Glomerular endothelial cell (primary cell): ENCODE measurements at places on chromosomes 3 and 15.
A peak's percentile ranks its signal among the peaks of the same experiment; 100 is the strongest.

DNA sequence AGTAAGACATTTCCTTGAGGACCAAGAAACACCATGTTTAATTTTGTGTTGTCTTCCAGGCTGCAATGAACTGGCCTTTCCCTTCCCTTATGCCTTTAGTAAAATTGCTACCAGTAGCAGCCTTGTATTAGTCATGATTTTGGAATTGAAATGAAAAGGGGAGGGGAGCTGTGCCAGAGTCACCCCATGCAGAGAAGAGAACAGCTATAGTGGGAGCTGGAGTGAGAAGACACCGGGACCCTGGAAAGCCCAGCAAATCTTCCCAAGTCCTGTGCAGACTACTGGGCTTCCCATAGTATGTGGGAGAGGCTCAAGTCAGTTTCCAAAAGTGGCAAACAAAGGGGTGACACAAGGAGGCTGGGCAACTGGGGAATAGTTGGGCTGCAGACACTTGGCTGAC, 178.5 kb downstream of the NR1D2 start:
- DNase-seq, result no peak

DNA sequence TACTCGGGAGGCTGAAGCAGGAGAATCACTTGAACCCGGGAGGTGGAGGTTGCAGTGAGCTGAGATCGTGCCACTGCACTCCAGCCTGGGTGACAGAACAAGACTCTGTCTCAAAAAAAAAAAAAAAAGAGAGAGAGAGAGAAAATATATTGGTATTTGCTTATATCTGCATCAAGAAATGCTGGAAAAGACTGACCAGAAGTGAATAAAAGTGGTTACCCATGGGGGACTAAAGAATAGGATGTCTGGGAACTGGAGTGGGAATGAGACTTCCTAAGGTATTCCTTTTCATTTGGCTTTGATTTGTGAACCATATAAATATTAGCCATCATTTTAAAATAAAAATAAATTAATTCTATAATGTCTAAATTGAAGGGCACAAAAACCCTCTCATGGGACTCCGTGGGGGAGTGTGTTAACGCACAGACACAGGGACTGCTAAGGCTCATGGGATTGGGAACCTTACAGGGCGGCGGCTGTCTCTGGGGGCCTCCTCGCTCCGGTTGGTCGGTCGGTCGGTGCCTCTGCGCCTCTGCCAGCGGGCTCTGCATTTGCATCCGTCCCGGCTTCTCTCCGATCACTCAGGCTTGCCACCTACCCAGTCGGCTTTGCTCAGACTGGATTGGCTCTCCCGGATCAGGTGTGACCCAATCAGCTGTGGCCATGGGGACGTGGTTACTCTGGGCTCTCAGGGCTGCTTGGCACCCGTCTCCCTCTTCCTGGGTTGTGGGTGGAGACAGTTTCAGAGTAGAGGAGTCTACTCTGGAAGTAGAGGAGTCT, 12.7 kb upstream of the TSPAN3 start:
- DNase-seq, result no peak

DNA sequence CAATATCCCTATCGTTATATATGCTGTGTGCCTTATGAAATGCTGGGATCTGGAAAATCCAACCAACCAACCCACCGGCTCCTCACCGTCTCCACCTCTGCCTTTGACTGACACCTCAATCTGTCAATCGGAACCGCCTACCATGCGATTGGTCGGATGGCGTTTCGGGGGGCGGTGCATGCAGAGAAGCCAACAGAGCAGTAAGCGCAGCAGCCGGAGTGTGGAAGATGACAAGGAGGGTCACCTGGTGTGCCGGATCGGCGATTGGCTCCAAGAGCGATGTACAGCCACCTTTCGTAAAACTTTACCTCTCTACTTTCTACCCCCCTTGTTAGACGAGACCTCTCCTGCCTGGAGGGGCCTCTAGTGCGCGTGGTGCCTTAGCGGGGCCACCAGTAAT, 6.3 kb downstream of the CLK3 start:
- DNase-seq, result no peak

- DNase-seq, result no peak
Measured at GRCh38 chr15:78763796-78764241, 47.4 kb downstream of the ADAMTS7 start.

- no peak for DNase-seq
Measured at GRCh38 chr3:123562547-123562946, 22.3 kb downstream of the HACD2 start.

DNA sequence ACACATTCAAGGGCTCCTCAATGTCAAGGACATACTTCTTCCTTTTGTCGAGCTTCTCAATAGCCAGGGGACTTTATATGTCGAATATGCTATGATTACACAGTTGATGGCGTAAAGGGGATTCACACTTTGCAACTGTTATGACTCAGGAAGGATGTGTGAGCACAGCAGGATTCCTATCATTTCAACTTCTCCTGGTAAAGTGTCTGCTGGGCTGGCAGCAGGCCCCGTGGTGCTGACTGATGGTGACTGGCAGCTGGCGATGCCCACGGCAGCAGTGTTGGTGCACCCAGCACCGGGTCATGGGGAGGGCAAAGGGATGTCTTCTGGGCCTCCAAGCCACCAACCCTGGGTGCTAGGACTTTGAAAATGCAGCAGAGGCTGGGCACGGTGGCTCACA, 44.8 kb upstream of the GNB5 start:
- DNase-seq, result no peak

- DNase-seq, result no peak
Measured at GRCh38 chr3:126573492-126574117, 14.9 kb upstream of the C3orf22 start.

DNA sequence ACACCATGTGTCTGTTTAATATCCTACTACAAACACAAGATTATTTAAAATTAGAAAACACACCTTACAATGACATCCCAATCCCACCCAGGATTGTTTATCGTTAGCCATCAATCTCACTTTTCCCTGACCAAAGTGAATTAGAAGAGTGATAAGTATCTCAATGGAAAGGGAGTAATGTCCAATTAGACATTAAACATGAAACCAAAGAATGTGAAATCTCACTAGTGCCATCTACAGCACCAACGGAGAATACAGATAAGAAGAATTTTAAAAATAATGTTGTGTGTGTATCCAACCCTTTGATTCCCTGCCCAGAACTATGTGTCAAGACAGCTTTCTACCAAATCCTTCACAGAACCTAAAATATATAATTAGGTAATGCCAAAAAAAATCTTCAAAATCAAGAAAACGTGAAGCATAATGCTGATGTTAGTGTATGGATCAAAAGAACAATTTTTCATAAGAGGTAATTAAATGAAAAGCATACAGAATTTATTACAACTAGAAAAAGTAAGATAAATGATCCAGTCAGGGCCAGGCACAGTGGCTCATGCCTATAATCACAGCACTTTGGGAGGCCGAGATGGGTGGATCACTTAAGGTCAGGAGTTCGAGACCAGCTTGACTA, 64.2 kb downstream of the SCAPER start:
- DNase-seq, result peak; percentile 10

DNA sequence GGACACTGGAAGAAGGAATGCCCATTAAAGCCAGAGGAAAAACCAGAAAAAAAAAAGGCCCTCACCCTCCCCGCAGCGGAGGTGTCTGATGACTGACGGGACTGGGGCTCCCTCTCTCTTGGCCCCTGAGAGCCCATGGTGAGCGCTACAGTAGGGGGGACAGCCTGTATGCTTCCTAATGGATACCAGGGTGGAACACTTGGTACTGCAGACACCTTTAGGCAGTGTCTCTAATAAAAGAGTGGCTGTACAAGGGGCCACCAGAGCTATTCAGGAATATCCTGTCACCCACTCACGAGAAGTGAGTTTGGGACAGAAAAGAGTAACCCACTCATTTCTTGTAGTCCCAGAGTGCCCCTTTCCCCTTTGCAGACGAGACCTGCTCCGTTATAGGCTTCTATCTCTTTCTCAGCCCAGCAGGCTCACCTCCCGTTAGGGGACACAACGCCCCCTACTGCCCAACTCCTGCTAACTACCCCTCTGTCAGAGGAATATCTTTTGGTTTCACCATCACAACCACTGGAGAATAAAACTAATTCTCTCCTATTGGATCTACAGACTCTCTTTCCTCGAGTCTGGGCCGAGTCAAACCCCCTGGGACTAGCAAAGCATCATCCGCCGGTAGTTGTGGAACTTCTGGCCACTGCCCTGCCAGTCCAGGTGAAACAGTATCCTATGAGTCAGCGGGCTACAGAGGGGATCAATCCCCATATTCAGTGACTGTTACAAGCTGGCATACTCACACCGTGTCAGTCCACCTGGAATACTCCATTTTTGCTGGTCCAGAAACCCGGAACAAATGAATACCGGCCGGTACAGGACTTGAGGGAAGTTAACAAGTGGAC, 40.8 kb downstream of the ZBTB11 start:
- peak; percentile 5 for DNase-seq

- no peak for DNase-seq
Measured at GRCh38 chr3:17908399-17909191, 166.2 kb upstream of the TBC1D5 start.

GRCh38 chr3:184289426-184289938, 9.6 kb upstream of the PSMD2 start:
- DNase-seq, result no peak

- DNase-seq, result no peak
Measured at GRCh38 chr3:190338717-190339116, 16.5 kb upstream of the CLDN1 start.

GRCh38 chr3:189947068-189947467, 173.6 kb downstream of the P3H2 start:
- DNase-seq, result no peak

- no peak for DNase-seq
Measured at GRCh38 chr3:139317660-139318430, 26.0 kb upstream of the MRPS22 start.

GRCh38 chr3:195540027-195540426, 3.1 kb downstream of the PPP1R2 start:
- DNase-seq, result no peak

- no peak for DNase-seq
Measured at GRCh38 chr15:50146632-50147031, 27.6 kb upstream of the ATP8B4 start.

DNA sequence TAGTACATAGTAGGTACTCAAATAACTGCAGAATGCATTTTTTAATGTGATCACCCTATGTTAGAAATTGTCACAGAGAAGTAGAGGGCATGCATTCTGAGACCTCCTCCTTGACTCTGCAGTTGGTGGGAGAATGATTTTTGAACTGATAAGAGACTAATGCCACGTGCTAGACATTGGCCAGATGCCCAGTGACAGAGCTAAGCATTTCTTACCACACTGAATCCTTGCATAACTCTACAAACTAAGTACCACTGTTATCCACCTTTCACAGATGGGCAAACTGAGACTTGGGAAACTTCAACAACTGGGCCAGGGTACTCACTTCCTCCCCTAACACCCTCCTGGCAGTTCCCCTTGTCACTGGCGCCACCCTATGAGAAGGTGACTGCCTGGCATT, 33.5 kb upstream of the SPATA12 start:
- DNase-seq, result no peak

GRCh38 chr3:127165694-127166485, 27.0 kb upstream of the PRR23E start:
- no peak for DNase-seq

- DNase-seq, result no peak
Measured at GRCh38 chr15:77219841-77220240, 148.9 kb upstream of the TSPAN3 start.

DNA sequence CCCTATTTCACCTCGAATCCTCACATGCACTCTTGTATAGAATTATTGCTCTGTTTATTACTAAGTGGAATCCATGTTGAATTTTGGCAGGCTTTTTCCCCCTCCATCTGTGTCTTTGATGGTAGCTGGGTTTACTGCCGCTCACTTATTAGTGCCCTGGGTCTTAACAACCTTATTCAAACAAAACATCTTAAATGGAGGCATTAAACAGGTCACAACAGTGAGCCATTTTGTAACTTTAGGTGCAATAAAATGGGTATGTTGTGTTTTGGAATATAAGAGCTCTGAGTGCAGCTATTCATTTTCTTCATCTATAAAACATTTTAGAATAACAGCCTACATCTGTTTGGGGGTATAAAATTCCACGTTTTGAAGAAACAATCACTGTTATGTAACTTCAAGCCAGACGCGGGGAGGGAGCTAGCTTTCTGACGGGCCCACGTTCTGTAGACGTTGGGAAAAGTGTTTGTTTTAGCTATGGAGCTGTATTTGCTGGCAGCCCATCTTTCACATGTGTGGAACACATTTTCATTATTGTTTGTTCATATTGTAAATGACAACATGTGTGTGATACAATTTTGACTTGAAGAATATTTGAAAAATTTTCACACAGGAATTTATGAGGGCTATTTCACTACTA, 122.0 kb downstream of the SLC25A26 start:
- DNase-seq, result no peak

GRCh38 chr3:167481164-167481563, 7.3 kb upstream of the SERPINI2 start:
- DNase-seq, result no peak

- DNase-seq, result no peak
Measured at GRCh38 chr3:142009029-142009428, 132.6 kb downstream of the ATP1B3 start.

DNA sequence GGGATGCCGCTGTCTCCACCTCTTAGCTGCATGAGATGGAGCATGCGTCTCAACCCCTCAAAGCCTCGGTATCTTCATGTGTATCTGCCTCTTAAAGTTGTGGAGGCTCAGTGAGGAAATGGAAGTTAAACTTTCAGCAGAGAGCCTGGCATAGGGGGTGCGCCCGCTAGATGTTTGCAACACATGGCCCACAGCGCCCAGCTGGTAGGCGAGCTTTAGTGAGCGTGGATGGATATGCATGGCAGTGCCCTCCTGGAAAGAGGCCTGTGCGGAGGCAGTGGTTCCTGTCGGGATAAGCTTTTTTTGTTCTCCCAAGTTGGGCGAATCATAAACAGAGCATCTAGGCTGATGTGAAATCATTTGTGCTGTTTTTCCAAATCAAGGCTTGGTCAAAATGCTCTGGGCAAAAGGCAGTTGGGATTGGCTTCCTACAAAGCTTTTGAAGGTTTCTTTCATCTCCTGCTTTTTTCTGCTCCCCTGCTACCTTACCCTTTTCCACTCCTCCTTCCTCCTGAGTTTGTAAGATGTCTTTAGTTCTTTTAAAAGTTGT, 272.4 kb upstream of the TPM1 start:
- no peak for DNase-seq

GRCh38 chr3:32383136-32383711, 8.4 kb upstream of the CMTM7 start:
- DNase-seq, result no peak

GRCh38 chr3:105944276-105944675, 75.5 kb upstream of the CBLB start:
- DNase-seq, result no peak

DNA sequence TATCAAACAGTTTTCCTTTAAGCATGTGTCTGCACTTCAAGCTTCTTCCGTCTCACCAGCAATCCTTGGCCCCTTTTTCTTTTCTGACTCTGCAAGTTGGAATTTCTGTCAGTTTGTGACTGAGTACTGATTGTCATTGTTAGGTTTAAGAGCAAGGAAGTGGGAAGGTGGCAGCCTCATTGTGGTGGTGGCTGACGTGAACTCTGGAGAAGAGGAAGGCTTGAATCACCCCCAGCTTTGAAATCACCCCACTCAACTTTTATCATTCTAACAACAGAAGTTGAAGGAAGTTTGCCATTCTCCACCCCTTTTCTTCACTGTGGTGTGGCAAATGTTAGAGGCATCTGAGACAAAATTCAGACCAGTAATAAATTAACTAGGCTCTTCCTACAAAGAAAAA, 231.6 kb upstream of the AGTR1 start:
- DNase-seq, result peak; percentile 50

GRCh38 chr3:50150863-50151686, 4.0 kb upstream of the SEMA3F start:
- no peak for DNase-seq
